NCI-H1105 (cell line): ENCODE measurements at places on chromosomes 1 and 21.

DNA sequence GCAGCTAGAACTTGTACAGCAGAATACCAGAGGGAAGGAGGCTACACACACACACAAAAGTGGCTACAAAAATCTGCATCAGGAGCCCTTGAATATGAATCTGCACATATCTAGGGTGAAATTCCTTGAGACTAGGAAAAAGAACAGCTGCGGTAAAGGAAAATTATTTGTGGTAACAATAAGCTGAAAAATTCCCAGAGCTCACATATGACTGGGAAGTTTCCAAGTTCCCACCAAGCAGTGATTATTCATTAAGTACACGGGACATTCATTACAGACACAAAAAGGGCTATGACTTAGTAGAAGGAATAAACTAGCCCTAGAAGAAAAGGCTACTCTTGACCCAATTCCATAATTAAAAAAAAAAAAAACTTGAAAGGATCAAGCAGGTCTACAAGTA lies 149.5 kb upstream of the BACE2 start:
- DNase-seq = no peak

DNA sequence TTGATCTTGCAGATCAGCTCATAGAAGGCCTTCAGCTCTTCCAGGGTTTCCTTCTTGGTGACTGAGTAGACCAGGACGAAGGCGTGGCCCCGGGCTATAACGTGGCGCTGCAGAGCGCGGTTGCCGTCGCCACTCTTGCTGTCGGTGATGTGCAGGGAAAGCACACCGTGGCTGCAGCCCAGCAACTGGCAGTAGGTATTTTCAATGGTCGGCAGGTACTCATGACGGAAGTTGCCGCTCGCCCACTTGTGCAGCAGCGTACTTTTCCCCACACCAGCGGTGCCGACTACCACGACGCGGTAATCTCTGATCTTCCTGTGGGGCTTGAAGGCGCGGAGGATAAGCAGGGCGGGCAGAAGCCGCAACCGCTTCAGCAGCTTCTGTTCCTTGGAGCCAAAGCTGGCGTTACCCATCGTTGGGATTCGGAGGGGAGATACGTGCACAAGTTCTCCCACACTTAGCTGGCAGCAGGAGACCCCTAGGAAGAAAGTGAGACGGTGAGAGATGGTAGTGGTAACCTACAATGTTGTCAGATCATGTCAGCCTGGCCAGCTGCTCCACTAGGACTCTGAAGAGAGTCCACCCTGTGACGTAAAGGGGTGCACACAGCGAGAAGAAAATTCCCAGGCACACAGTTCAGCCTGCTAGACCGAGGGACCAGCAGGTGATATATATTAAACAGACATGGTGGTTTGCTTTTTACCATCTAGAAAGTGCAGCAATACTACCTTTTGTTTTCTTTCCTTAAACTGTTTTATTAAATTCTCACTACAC lies 3.4 kb downstream of the DIRAS3 start:
- DNase-seq = no peak

- DNase-seq = no peak
Observed at GRCh38 chr1:206497363-206497762, 10.0 kb upstream of the RASSF5 start.

DNA sequence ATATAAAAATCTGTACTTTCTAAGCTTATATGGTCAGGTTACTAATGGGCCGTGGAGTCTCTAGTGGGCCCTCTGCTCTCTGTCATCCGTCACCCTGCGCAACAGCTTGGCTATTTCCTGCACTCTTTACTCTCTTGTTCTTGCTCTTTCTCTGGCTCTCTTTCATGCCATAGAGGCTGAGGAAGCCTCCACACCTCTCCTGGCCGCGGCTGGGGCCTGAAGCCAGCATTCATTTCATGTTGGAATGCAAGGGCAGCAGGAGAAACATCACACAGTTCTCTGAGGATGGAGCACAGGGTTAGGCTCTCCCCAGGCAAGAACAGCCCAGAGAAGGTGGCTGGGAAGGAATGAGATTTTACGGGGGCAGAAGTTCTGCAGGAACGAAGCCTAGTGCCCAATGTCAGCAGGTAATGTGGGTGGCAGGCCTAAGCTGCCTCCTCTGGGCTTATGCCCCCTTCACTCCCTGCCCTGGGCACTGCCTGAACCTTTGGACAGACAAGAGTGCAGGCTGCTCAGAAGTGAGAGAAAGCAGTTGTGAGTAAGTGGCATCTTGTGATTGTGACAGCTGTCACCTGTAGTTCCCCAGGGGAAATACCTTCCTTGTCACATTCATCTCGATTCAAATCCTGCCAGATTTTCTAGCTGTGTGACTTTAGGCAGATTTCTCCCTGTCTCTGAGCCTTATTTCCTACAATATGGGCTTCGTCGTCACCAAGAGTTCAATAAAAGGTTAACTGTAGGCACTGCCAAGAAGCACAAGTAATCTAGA lies 3.6 kb upstream of the FHAD1 start:
- no peak for DNase-seq

DNA sequence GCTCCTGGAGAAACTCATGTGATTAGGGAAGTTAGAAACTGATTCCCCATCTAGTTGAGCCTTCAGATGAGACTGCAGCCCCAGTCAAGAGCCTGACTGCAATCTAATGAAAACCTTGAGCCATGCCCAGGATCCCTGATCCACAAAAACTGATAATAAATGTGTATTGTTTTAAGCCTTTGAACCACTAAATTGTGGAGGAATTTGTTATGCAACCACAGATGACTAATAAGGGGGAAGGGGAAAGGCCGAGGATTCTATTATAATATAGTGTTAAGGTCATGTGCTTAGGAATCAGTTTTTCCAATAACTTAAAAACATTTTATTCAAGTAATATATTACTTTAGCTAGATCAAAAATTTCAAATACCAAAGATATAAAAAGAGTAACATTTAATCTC lies 52.8 kb upstream of the USP25 start:
- DNase-seq = no peak

DNA sequence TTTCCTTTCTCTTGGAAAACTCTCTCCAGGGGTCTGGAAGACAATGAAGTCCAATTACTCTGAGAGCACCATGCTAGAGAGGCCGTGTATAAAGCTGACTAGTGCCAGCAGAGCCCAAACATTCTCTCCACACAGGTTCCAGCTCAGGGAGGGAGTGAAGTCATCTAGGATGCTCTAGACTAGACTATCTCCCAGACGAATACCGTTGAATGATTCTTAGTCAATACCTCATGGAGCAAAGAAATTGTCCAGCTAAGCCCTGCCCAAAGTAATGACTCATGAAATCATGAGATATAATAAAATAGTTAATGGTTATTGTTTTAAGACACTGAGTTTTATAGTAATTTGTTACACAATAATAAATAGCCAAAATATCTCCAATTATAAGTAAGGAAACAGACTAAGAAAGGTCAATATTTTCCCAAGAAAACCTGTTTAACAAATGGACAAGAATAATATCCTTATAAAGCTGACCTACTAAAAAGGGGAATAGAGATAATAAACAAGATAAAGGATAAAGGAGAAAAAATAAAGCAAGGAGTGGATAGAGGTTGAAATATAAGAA lies 163.9 kb upstream of the LRRC7 start:
- DNase-seq = no peak

DNA sequence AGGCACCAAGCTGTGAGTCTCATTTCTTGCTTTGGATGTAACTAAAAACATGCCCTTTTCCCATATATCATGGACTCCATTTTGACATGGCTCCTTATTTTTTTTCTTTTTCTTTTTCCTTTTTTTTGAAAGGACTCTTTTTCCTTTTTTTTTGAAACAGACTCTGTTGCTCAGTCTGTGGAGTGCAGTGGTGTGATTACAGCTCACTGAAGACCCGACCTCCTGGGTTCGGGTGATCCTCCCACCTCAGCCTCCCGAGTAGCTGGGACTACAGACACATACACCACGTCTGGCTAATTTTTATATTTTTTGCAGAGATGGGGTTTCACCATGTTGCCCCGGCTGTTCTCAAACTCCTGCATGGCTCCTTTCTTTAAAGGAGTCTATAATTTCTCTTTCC lies 10.4 kb upstream of the SYCP1 start:
- no peak for DNase-seq

GRCh38 chr1:215603319-215603718 lies 36.2 kb downstream of the KCTD3 start:
- DNase-seq = no peak

DNA sequence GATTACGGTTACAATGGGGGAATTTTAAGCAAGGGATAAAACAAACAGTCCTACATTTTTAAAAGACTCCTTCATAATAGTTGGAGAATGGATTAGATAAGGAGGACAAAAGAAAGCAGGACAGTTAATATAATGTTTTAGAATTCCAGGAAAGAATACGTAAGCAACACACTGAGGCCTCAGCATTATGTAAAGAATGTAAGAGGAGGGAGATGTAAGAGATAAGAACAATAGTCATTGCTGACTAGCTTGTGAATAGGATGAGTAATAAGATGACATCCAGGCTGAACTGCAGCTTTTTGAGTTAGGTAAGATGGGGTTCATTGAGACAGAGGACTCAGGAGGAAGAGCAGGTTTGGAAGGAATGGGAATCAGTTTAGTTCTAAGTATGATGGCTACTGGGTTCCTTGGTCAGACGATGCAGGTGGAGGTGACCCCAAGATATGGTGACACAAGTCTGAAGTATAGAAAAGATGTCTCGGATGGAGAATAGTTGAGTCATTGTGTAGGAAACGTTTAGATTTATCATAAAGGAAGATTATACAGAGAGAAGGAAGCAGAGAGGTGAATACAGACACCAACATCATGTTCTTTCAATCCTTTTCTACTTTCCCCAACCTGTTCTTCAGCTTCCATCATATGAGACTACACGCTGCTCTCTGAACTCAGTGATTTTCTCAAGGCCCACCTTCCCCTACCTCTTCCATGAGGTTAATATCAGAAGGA lies 372.8 kb downstream of the PTBP2 start:
- DNase-seq = no peak

DNA sequence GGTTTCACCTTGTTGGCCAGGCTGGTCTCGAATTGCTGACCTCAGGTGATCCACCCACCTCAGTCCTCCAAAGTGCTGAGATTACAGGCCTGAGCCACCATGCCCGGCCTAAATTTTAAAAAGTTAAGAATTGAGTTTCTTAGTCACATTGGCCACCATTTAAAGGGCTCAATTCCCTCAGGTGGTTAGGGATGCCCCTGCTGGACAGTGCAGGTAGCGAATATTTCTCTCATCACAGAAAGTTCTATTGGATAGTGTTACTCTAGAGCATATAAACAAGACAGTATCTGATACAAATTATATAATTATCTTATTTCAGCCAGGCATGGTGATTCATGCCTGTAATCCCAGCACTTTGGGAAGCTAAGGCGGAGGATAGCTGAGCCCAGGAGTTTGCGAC lies 320.2 kb downstream of the ZP4 start:
- DNase-seq = no peak

DNA sequence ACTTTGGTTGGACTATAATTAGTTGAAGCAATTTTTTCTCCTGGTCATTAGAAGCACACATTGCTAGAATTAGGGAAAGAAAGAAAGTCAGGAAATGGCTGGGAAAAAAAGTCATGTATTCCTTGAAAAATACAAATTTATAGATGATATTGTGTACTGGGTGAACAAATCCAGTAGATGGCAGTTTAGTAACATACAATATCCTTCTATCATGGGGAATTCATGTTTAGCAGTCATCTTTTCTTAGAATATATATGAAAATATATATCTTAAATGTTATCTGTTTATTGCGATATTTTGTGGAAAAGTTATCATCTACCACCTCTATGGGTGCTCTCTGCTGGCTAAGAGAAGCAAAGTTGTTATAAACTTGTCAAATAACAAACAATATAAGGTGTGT lies 13.1 kb upstream of the ZRANB2 start:
- peak; percentile 5 for DNase-seq

DNA sequence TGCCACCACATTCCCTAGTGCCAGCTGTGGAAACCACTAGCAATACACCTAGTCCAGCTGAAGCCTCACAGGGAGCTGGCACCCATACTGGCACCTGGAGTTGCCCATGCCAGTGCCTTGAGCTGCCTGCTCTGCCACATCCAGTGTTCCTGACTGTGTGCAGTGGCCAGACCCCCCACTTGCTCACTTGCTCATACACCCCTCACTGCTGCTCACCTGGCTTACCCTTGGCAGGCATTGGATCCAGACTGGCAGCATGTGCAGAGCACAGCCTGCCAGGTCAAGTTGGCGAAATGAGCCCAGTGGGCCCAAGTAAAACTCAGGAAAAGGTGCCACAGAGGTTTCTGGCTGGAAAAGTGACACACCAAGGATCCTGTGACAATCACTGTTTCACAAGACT lies 1618.6 kb upstream of the PRMT6 start:
- DNase-seq = no peak

DNA sequence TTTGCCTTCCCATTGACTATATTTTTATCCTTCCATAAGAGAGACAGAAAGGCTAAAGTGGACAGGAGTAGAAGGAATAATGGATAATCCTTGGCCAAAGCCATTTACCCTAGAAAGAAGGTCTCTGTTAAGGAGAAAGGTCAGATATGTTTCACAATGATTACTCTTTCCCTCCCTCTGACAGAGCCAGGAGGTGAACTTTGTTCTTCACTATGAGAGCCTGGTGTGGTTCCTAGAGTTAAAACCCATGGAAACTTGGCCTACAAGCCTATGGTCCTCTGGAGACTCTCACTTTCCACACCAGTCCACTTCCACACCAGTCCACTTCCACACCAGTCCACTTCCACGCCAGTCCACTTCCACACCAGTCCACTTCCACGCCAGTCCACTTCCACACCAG lies 479.9 kb upstream of the ZP4 start:
- no peak for DNase-seq

DNA sequence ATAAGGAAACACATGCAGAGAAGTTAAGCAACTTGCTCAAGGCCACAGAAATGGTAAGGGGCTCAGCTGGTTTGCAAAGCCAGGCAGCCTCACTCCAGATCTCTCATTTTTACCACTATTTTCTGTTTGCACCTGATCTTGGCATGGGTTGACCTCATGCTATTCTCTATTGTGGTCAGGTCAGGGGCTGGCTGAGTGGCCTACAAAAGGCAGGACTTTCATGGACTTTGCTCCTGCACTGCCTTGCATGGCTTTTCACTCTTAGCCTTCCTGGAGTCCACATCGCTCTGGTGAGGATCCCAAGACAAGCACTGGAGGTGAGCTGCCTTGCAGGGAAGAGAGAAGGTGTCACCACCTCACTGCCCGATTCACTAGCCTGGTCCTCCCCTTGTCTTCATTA lies 56.8 kb upstream of the CSF3R start:
- DNase-seq = no peak

- no peak for DNase-seq
Observed at GRCh38 chr1:12572522-12572921, 45.5 kb downstream of the DHRS3 start.
